ENCODE measurements at places on chromosomes 5 and 9. TPM values are rescaled to one million over a fixed set of nuclear protein-coding genes. Genes with fewer than 3 reads are reported as not detected.

Gene GM2A
- total RNA-seq: 26.1 TPM

Gene NFIL3
- total RNA-seq: 25.3 TPM

Gene LECT2
- total RNA-seq: not detected

Gene PCDHGB5
- 32.0 TPM for total RNA-seq

Gene GCNT4
- 0.59 TPM for total RNA-seq

Gene CCL27
- not detected for total RNA-seq

Gene FAM151B
- total RNA-seq: 1.9 TPM

Gene MCIDAS
- total RNA-seq: not detected

Gene LHX3
- total RNA-seq: not detected

Gene OLFML2A
- 1.6 TPM for total RNA-seq

Gene TRPM6
- total RNA-seq: 0.05 TPM

Gene RGS7BP
- 0.98 TPM for total RNA-seq

Gene CNTNAP3
- total RNA-seq: 0.05 TPM

Gene IRX1
- total RNA-seq: 0.12 TPM

Gene RAB3C
- not detected for total RNA-seq

Gene CCNO
- total RNA-seq: 0.10 TPM

Gene ZDHHC11
- total RNA-seq: 0.20 TPM

Gene ERP44
- 16.5 TPM for total RNA-seq

Gene CRHBP
- 0.69 TPM for total RNA-seq

Gene DRD1
- total RNA-seq: not detected

Gene CCL28
- total RNA-seq: 0.44 TPM

Gene WDR38
- not detected for total RNA-seq

Gene MSX2
- 7.0 TPM for total RNA-seq

Gene SRD5A1
- 20.7 TPM for total RNA-seq

Gene BTNL3
- total RNA-seq: not detected

Gene PCDHB8
- 1.1 TPM for total RNA-seq

Gene MEIKIN
- total RNA-seq: not detected

Gene G3BP1
- total RNA-seq: 75.3 TPM
